NCI-H2029 (cell line): ENCODE measurements at places on chromosomes 11 and 22.

GRCh38 chr11:3134651-3135480 lies 30.2 kb downstream of the OSBPL5 start:
- DNase-seq = no peak

GRCh38 chr11:105937738-105938137 lies 84.3 kb downstream of the MSANTD4 start:
- peak; percentile 6 for DNase-seq

GRCh38 chr22:46971099-46971763 lies 208.8 kb downstream of the TBC1D22A start:
- DNase-seq = peak; percentile 75

- no peak for DNase-seq
Observed at GRCh38 chr22:36297568-36297967, 44.6 kb downstream of the APOL1 start.

- no peak for DNase-seq
Observed at GRCh38 chr11:47152126-47152952, 24.3 kb downstream of the ARFGAP2 start.
